Hindlimb muscle (tissue), 1 donor: ENCODE measurements at places on chromosomes 4 and X.

DNA sequence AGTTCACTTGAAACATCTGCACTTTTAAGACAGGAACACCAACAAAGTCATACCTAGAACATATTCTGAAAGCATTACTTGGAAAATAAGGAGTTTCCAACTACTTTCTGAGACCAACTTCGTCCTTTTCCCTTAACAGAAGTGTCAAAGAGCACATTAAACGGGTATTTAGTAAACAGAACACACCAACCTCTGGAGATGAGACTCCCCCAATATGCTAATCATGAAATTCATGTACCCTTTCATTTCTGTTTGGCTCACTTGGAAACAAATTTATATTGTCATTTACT, 69.2 kb downstream of the NOCT start:
- no peak for DNase-seq

DNA sequence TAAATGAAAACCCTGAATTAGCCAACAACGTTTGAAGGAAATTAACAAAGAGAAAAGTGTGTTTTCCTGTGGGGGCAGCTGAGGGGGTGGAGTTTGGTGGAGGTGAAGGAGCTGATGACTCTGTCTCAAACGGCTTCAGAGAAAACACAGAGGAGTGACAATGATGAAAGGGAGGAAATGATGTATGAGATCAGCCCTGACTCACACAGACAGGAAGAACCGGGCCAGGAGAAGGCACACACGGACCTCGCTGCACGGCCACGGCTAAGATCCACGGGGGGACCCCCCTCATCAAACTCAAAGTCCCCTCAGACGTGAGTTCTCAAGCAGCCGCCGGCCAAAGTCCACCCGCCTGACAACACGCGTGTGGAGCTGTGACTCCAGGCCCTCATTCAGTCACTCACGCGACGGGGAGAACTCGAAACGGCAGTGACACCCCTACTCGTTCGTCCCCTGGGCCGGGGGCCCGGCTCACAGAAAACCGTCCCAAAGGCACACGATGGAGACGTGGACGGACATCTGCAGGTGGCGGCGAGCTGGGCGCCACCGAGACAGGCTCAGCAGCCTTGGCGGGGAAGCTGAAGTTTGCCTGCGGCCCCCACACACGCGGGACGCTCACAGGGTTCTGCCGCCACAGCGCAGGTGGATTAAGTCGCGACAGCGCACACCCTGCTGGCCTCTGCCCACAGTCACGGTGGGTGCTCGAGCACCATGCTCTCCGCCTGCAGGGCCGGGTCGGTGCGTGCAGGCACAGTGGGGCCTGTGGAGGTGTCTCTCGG, 28.8 kb downstream of the PPP2R3B start:
- DNase-seq: no peak

- peak; percentile 35 for DNase-seq
These were observed 264.0 kb downstream of the MID1IP1 start for GRCh38 chrX:39065051-39065871.

DNA sequence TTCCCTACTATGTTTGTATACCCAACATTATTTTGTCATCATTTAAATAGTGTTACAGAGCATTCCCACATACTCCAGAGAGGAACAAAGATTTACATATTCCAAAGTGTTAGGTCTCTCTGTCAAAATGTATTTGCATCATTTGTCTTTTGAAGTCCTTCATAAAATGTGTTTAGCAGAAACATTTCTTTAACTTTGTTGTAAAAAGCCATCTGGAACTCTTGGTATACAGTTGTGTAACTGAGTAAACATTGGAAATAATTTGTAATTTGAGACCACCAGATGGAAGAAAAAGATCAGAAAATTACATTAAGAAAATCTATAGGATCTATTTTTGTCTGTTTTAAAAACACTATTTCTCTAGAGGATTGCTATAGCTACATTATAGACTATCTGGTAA, 56.6 kb upstream of the ALB start:
- no peak for DNase-seq

- DNase-seq: no peak
These were observed 177.6 kb downstream of the NWD2 start for GRCh38 chr4:37422102-37422501.

- no peak for DNase-seq
These were observed 104.6 kb upstream of the SRD5A3 start for GRCh38 chr4:55241461-55241860.

DNA sequence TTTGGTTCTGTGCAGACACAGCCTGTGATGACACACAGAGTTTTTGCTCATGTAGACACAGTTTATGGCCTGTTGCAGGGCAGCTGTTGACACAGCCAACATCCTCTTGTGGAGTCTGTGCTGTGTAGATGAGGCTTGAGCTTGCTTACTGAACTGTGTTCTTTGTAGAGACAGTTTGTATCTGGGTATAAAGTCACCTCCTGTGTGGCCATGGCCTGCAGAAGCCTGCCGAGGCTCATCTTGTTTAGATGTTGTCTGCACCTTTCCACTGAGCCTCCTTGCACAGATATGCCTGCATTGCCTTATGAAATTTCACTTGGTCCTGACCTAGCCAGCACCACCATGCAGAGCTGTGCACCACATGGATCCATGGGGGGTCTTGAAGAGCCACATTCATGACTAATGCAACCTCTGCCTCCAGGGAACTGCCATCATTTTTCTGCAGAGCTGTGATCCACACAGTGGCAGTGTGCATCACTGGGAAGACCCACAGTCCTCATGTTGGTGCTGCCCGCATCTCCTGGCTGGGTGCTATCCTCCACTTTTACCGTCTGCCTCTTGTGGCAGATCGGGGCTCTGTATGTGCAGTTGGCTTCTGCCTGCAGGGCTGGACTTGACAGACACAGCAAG, 198.0 kb upstream of the MAMLD1 start:
- DNase-seq: no peak

DNA sequence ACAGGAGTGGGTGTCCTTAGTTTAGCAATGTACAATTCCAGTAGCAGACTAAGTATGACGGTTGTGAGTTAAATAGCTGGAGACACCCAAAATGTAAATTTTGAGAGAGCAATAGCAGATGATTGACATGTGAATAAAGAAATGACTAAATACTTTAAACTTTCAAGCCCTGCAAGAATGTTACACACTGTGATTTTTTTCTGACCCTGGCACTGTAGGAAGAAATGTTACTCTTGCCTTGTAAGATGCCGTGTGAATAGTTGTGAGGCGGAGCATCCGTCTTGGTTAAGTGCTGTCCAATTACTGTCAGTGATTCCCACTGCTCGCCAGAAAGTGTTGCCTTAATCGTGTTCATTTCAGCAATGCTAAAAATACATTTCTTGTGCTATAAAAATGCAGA, 1248.1 kb downstream of the RAPGEF2 start:
- DNase-seq: no peak

DNA sequence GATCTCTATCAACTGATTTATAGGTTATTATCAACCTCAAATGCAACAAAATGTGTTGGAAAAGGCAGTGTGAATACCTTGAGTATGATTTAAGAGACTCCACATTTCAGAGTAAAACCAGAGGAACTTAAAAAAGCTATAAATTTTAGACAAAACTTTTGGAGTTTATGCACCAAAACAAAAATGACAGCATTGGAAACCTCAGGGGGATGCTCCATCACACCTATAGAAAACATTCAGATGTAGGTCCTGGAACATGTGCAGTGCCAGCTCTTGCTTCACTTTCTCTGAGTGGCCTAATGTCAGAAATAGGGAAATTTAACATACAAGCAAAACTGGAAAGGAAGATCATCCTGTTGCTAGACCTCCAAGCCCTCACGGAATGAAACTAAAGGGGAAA, 5.8 kb upstream of the VEGFC start:
- no peak for DNase-seq

- DNase-seq: no peak
These were observed 263.8 kb downstream of the ARHGAP24 start for GRCh38 chr4:85738721-85739120.
